H9 (cell line): ENCODE measurements at places on chromosomes 11 and 22. TPM values are rescaled to one million over a fixed set of nuclear protein-coding genes. Genes with fewer than 3 reads are reported as not detected.

TCN1 gene
- not detected in 2 replicates for total RNA-seq

- DNase-seq, result no peak
Measured at GRCh38 chr22:19509923-19510322, 14.3 kb downstream of the CLDN5 start.

- no peak for DNase-seq
Measured at GRCh38 chr11:80315200-80315599, 874.4 kb upstream of the TENM4 start.

DNA sequence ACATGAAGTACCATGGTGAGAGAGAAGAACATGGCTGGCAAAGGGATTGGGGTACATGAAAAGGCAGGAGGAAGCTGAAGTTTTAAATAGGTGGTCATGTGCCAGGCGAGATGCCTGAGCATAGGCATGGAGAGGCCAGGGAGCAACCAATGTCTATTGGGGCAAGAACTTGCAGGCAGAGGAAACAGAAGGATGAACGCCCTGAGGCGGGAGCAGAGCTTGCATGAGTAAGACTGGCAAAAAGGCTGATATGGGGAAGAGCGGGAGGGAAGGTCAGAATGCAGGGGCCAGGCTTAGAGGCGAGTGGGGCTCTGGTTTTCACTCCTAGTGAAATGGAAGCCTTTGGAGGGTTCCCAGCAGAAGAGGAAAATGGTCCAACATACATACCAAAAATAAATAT, 52.5 kb upstream of the VSTM5 start:
- DNase-seq, result no peak

DNA sequence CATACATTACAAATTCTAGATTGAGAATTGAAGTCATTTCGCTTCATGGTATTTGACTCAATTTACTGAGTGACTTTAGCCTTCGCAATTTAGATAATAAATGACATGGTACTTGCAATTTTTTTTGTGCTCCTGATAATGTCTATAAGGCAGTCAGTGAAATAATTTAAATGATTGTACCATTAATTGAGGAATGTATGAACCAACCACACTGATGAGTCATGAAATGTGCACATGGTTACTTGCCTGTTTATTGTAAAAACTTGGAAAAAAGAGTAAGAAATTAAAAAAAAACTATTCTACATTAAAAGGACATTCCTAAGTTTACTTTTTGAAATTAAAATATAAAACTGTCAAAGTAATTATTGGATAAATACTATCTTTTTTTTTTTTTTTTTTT, 43.3 kb downstream of the DNAJC24 start:
- DNase-seq, result no peak

SERPIND1 gene
- not detected in 2 replicates for total RNA-seq

GRCh38 chr11:67393990-67394389, 2.2 kb downstream of the RAD9A start:
- DNase-seq, result no peak

DNA sequence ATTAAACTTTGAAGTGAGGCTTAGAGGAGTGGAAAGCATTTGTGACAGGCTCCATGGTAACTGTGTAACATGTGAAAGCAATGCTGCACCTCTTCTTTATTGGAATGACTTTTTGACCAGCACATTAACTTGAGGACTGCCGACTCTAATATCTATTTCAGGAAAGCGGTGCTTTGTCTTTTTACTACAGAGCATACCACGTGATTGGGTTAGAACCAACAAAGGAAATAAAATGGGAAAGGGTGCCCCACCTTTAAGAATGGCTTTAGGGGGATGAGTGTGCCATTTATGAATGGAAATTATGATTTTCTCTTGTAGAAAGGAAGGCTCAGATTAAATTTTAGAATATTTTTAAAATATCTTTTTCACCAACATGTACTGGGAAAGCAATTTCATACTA, 57.3 kb upstream of the VPREB1 start:
- no peak for DNase-seq

GRCh38 chr11:100403816-100404215, 283.3 kb upstream of the ARHGAP42 start:
- no peak for DNase-seq

GRCh38 chr11:117489999-117490679, 162.5 kb downstream of the CEP164 start:
- no peak for DNase-seq

HIC2 gene
- 22.8 and 24.9 TPM in 2 replicates for total RNA-seq

DNA sequence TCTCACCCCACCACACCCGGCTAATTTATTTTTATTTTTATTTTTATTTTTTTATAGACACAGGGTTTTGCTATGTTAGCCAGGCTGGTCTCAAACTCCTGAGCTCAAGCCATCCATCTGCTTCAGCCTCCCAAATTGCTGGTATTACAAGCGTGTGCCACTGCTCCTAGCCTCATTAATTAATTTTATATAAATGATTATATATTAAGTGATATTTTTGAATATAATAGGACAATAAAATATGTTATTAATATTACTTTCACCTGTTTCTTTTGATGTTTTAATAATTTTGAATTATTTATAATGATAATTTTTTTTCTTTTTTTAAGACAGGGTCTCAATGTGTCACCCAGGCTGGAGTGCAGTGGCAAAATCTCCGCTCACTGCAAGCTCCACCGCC, 2.2 kb upstream of the SEC14L4 start:
- DNase-seq, result no peak

SCN2B gene
- total RNA-seq, result not detected in 2 replicates

GRCh38 chr22:35987487-35987886, 41.1 kb downstream of the RBFOX2 start:
- no peak for DNase-seq

ART5 gene
- total RNA-seq, result 7.5 and 7.9 TPM in 2 replicates

UBQLN3 gene
- not detected in 2 replicates for total RNA-seq

RIN1 gene
- 5.4 and 5.5 TPM in 2 replicates for total RNA-seq

- no peak for DNase-seq
Measured at GRCh38 chr11:3000032-3000961, 8.2 kb upstream of the NAP1L4 start.

DNA sequence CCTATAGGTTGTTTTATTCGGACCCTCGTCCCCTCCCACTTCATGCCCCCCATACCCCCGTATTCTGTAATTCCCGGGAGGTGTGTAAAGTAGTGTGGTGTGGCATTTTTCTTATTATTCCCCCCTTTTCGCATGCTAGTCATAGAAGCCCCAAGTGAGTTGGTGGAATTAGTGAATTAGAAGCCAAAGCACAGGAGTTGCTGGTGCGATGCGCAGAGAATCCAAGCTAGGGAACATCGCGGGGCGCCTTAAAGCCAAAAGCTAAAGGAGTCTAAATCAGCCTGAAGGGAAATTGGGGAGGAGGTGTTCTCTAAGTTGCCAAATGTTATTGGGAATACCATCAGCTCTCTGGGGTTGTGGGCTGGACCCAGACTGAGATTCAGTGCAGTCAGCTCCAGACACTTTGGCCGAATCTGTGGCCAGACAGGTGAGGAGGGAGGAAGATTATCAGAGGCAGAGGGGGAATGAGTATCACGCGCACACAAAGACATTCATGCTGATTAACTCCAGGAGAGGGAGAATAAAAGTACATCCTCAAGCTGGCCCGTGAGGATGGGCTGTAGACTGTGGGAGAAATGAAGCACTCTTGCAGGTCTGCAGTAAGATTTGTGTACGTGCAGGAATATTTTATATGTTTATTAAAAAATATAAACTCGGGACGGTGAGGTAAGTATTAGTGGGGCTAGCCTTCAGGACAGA, 102.8 kb upstream of the HSD17B12 start:
- DNase-seq, result no peak

TMEM126A gene
- total RNA-seq, result 28.0 and 35.2 TPM in 2 replicates

DNA sequence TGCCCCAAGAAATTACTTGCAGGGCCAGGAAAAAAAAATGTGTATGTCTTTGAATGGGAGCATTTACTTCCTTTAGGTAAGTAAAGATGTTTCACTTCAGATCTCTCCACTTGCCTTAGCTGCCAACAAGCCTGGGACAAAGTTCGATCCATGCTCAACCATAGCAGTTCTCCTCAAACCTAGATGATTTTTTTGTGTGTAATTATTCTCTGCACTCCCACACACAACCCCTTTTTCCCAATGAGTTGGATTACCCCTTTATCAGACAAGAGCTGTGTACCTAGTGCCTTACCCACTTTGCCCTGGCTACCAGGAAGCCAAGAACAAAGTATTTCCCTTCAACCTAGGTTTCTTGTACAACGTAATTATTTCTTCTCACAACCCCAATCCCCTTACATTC, 35.6 kb downstream of the TPBGL start:
- no peak for DNase-seq

GRCh38 chr11:90364527-90364926, 141.7 kb upstream of the CHORDC1 start:
- no peak for DNase-seq

- DNase-seq, result no peak
Measured at GRCh38 chr11:128921793-128922192, 20.9 kb downstream of the TP53AIP1 start.
